Dermis blood vessel endothelial cell (primary cell): ENCODE measurements at places on chromosomes 5 and 9. TPM values are rescaled to one million over a fixed set of nuclear protein-coding genes. Genes with fewer than 3 reads are reported as not detected.

Gene PRDM9
- not detected in 2 replicates for total RNA-seq

- DNase-seq = no peak
Measured at GRCh38 chr5:167259806-167260205, 1031.6 kb upstream of the WWC1 start.

DNA sequence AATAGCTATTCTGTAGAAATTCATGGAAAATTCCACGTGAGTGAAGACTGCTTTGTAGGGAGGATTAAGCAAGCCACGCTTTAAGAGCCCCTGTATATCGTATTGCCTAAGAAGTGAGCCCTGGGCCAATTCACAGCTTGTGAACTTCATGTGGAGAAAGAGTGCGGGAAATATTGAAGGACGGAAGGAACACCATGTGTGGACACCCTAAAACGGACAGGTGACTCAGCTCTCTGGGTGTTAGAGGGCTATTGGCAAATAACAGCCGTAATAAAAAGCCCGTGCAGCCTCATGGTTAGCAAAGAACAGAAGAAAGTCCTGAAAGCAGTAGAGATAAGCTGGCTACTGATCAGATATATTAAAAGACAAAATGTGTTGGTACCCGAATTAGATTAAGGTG lies 26.4 kb downstream of the ZNF366 start:
- DNase-seq = no peak

Gene SLC45A2
- total RNA-seq = 0.09 TPM in 1 of 2 replicates, not detected in the other

Gene OBP2B
- not detected in 2 replicates for total RNA-seq

GRCh38 chr9:71857159-71857558 lies 53.8 kb downstream of the ABHD17B start:
- DNase-seq = no peak

Gene EXOSC3
- total RNA-seq = 28.7 and 29.4 TPM in 2 replicates

Gene AK1
- total RNA-seq = 22.0 and 42.2 TPM in 2 replicates

Gene MEF2C
- 132 and 169 TPM in 2 replicates for total RNA-seq

GRCh38 chr9:14831661-14832060 lies 78.6 kb downstream of the FREM1 start:
- no peak for DNase-seq

Gene RXRA
- total RNA-seq = 23.3 and 31.7 TPM in 2 replicates

DNA sequence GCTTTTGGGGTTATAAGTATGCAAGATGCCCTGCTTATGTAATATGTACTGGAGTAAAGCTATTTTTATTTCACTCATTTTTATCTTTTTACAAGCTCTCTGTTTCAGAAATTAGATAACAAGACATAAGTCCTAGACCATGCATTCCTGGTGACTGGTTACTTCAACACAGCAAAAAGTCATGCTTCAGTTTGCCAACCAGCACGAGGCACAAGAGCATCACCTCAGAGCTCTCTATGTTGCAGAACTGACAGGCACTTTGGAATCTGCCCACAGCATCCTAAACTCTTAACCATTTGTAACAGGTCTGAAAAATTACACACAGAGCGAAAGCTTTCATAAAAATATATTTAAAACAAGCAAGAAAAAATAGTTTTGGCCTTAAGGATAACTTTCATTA lies 112.8 kb downstream of the MARCHF11 start:
- no peak for DNase-seq

Gene SOWAHA
- not detected in 2 replicates for total RNA-seq

Gene NLN
- 40.2 and 78.3 TPM in 2 replicates for total RNA-seq
